ENCODE measurements at places on chromosomes 13 and 19. TPM values are rescaled to one million over a fixed set of nuclear protein-coding genes. Genes with fewer than 3 reads are reported as not detected.

DNA sequence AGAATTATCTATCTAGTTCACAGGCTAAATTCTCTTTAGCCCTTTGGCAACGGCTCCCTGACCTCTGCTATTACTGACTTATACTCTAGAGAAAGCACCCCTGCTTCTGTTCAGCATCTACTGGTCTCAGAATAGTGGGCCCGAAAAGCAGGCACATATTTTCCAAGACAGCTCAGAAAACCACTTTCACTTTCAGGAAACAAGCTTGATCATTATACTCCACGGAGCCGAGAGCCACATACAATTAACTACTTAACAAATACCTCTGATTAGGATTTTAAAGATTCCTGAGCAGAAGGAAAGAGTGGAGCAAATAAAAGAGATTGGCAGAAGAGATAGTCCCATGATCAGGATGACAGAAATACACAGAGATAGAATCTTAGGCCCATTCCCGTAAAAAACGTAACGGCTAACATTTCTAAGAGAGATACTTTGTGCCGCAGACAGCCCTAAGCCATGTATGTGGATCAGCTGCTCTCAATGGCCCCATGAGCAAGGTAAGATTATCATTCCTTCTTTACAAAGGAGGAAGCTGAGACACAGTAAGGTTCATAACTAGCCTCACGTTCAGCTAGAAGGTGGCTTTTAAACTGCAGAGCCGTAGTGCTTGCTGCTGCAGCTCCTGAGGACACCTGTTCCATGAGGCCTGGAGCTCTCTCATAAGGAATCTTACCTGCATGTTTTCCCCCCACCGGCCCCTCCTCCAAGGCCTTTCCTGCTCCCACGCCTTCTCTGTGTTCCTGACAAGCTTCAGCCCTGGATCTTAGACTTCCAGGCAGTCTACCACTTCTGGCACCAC, 227.2 kb downstream of the FOXO1 start:
- no peak for DNase-seq

- no peak for DNase-seq
Measured at GRCh38 chr19:13101590-13102415, 855 bp downstream of the LYL1 start.

DNA sequence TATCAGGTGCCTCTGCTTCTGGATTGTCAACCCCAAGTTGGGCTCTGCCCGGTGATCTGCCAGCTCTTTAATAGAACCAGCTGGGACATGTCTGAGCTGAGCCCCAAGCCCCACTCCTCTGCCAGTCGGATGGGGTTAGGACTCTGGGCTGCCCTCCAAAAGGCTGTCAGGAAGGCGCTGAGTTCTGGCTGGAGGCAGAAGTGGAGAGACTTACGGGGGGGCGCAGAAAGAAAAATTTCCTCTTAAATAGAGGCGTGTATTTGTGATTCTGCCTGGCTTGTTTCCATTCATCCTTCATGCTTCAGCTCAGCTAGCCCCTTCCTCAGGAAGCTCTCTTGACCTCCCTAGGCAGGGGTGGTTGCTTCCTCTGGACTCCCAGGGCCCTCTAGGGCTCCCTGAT, 985 bp upstream of the KCNK6 start:
- no peak for DNase-seq

DNA sequence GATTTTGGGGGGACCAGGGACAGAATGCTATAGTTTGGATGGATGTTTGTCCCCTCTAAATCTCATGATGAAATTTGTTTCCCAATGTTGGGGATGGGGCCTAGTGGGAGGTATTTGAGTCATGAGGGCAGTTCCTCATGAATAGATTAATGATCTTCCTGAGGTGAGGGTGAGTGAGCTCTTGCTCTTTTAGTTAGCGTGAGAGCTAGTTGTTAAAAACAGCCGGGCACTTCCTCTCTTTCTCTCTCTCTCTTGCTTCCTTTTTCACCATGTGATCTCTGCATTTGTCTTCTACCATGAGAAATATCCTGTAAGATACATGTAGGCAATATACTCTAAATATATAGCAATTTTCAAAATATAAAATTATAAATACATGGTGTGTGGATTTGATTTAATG, 290.8 kb upstream of the PCDH9 start:
- DNase-seq = no peak

- DNase-seq = no peak
Measured at GRCh38 chr19:2443116-2443784, 13.5 kb downstream of the LMNB2 start.

DNA sequence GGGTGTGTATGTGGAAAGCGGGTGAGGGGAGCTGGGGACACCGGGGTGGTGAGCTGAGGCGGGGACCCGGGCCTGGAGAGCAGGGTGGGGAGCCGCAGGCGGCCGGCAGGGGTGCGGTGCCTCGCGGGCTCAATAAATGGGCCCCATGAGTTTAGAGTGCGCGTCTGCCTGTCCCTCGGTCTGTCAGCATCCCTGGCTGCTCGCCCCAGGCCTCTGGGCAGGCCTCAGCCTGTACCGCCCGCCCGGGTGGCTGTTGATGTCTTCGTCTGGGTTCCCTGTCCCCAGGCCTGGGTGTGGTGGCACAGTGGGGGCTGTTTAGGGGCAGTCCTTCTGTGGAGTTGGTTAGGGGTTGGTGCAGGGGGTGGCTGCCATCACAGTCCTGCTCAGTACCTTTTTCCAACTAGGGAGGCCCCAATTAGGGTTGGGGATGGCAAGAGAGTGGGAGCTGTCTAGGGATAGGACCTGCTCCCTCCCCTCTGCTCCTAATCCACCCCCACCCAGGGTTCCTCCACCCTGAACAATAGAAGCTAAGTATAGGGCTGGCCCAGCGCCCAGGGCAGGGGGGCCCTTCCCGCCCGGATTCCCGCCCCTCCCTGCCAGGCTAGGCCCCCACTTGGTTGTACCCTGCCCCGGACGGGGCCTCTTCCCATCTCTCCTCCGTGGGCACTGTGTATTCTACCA, 12.2 kb downstream of the CIC start:
- DNase-seq = peak; percentile 83

- DNase-seq = no peak
Measured at GRCh38 chr13:28181413-28181812, 43.1 kb downstream of the PAN3 start.

GRCh38 chr19:14769201-14769600, 9.2 kb downstream of the ADGRE2 start:
- DNase-seq = no peak

GRCh38 chr19:53537521-53538377, at the start of gene ZNF331:
TSS of gene ZNF331 (plus strand) at chr19:53538145. CDS start at chr19:53569377, 31,232 bp downstream.
- peak; percentile 71 for DNase-seq

DNA sequence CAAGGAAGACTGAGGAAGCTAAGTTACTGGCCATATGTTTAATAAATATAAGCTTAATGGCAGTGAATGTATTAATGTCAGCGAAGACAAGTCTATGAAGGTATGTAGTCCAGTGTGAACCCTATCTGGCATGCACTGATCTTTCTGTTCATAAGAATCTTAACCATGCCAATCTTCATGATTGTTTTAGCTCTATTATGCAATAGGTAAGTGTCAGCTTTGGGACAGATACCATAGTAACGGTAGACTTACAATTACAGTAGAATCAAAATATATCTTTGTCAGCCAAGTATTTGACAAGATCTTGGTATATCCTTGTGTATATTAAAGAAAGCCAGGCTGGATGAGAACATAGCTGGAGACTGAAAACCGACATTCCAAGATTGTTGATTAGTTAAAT, 428.5 kb downstream of the SPRY2 start:
- DNase-seq = no peak

- DNase-seq = no peak
Measured at GRCh38 chr13:51305271-51305967, 34.1 kb upstream of the SERPINE3 start.

DNA sequence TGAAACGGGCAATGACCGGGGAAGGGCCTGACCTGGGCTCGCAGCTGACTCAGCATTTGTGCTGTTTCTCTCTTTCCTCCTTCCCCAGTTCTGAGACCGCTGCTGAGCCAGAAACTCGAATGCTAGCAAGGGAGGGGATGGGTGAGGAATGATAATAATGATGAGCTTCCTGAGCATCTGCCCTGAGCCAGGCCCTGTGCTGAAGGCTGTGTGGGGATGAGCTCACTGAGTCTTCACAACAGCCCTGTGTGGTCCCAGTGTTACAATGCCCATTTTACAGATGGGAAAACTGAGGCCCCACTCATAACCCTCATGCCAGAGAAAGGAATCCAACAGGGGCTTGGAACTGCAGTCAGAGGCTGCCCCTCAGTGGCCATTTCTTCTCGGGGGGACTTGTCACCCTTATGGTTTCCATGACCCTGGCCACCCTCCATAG, 8.1 kb downstream of the SULT2B1 start:
- no peak for DNase-seq

DNA sequence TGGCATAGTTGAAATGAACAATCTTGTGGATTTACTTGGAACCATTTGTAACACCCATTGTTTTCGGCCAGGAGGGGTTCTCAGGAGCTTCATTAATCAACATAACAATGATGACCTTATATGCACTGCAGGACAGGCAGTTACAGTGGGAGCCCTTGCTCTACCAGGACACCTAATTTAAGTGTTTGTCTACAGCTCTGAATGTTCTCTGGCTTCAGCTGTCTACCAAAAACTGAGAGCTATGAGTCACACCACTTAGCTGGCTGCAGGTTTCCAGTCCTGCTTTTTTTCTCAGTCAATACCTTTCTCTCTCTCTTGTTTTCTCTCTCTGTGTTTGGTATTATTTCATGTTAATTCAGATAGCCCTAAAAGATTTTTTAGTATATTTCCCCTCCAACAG, 105.4 kb upstream of the MBNL2 start:
- no peak for DNase-seq

- no peak for DNase-seq
Measured at GRCh38 chr19:47350630-47351029, 1.5 kb downstream of the DHX34 start.

GRCh38 chr13:108895220-108895704, 265.9 kb downstream of the MYO16 start:
- DNase-seq = no peak

GRCh38 chr13:98780451-98780850, 28.0 kb upstream of the SLC15A1 start:
- no peak for DNase-seq

DNA sequence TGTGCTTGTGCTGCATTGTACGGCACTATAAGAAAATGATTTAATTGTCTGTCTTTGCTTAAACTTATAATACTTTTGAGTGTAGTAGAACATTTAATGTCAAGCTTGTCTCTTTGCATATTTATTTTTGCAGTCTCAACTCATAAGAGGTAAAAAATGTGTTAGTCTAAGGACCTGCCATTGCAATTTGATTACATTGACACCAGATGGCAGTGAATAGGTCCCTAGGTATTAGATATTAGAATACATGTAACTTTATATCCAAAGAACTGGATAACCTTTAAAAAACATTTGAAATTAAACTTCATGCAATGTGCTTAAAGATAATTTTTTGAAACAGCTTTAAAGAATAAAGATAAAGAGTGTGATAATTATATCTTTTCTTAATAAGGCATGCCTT, 1421.3 kb downstream of the OLFM4 start:
- DNase-seq = no peak

DNA sequence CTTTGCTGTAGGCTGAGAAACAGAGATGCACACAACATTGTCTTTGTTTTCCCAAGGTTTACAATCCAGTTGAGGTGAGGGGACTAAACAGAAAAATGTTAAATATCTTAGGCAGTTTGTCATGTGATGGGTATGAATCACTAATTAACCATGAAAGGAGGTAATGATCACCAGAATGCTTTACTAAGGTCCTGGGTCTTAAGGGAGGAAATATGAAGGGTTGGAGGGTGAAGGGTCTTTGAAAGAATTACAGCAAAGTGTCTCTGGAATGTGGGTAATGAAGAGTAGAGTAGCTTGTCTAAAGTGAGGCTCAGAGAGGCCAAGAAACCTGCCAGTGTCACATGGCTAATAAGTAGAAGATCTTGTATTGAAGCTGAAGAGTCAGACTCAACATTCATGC, 19.0 kb downstream of the BIVM start:
- no peak for DNase-seq

DNA sequence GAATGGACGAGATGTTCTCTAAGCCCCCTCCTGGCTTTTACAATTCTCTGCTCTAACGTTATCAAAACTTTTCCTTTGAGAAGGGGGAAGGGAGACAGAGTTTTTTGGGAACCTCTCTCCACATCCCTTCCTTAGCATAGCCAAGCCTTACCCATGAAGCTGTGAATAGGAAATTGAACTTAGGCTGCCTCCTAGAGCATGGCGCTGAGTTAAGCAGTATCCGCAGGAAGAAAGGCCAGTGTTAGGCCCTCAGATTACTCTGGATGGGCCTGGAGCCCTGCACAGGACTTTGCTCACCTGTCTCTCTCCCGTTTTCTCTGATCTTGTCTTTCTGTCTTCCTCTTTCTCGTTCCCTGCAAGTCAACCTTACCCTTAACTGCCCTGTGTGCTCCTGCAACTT, 39.6 kb downstream of the CYP2B6 start:
- no peak for DNase-seq

DNA sequence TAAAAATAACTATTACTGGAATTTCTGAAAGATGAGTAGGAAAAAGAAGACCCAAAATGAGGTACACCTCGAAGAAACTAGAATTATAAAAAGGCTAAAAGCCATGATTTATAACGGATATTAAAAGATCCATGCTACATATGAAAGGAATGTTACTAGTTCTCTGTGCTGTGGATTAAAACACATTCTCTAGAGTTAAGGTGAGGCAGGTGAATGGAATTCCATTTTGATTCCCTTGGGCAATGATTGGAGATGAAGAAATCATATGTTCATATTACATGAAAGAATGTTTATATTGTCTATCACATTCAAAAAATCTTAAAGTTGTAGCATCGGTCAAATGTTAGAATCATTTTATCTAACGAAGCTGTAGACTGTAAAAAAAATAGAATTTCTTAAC, 783.7 kb downstream of the PCDH9 start:
- no peak for DNase-seq

DNA sequence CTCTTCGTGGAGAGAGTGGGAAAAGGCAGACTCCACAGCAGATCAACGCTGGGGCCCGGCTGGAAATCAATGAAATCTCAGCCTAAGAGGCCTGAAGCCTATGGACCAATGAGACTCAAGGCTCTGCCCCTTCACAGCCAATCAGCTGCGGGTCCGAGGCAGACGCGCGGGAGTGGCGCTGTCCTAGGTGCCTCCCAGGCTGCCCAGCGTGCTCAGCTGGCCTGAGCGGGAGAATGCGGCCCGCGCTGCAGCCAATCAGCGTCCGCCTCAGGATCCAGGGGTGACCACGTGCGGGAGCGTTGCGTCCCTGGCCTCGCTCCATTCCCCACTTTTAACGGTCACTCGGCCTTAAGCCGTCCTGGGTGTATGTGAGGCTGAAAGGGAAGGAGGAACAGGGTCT, at the start of gene ZBTB32:
ZBTB32 (plus strand) TSS at position 341 of the 400 bp plus-strand sequence. CDS start 10,069 bp downstream, outside the sequence.
- no peak for DNase-seq

GRCh38 chr13:48631441-48631840, 22.3 kb upstream of the CYSLTR2 start:
- DNase-seq = no peak

Gene DOCK9
- 155 TPM for total RNA-seq

Gene EHD2
- total RNA-seq = 67.2 TPM

Gene DHDH
- total RNA-seq = not detected

Gene EFNB2
- total RNA-seq = 15.7 TPM

Gene SERTM1
- total RNA-seq = 0.16 TPM

Gene NRTN
- 1.6 TPM for total RNA-seq

Gene CSNK1G2
- total RNA-seq = 31.5 TPM

Gene TLE2
- 25.3 TPM for total RNA-seq

Measured in breast epithelium (tissue), 4 donors.